ENCODE measurements at places on chromosomes 6 and 20. TPM values are rescaled to one million over a fixed set of nuclear protein-coding genes. Genes with fewer than 3 reads are reported as not detected.

DNA sequence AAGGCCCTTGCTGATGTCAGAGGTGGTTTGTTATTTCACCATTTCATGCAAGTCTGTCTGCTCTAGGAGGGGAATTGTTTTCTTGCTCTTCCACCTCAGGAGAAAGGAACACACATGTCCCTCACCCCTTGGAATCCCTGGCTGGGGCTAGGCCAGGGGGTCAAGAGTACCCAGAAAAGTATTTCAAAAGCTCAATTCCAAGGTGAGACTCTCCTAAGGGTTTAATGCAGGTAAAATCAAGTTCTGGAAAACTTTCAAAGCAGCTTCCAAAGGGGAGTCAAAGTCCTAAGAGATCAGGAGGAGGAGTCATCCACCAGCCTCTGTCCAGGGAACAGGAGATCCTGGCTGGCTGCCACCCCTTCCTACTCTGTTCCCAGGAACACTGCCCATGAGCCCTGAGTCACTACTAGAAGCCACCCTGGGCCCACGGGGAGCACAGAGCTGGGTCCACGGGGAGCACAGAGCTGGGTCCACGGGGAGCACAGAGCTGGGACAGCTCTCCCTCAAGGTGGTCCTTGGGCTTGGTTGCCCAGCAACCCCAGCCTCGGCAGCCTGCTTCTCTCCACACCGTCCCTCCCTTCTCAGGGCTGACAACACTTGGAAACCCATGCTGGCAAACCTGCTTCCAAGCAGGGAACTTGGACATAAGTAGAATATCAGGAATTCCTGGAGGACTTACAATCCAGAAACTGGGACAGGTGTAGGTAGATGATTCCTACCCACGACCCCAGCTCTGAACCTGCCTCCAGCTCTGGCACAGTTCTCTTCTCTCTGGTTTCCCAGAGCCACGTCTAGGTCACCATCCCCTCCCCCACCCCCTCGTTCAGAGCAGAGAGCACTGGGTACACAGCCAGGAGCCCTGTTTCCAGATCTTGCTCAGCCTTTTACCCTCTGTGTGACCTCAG lies 35.3 kb upstream of the CDKN1A start:
- no peak for DNase-seq

DNA sequence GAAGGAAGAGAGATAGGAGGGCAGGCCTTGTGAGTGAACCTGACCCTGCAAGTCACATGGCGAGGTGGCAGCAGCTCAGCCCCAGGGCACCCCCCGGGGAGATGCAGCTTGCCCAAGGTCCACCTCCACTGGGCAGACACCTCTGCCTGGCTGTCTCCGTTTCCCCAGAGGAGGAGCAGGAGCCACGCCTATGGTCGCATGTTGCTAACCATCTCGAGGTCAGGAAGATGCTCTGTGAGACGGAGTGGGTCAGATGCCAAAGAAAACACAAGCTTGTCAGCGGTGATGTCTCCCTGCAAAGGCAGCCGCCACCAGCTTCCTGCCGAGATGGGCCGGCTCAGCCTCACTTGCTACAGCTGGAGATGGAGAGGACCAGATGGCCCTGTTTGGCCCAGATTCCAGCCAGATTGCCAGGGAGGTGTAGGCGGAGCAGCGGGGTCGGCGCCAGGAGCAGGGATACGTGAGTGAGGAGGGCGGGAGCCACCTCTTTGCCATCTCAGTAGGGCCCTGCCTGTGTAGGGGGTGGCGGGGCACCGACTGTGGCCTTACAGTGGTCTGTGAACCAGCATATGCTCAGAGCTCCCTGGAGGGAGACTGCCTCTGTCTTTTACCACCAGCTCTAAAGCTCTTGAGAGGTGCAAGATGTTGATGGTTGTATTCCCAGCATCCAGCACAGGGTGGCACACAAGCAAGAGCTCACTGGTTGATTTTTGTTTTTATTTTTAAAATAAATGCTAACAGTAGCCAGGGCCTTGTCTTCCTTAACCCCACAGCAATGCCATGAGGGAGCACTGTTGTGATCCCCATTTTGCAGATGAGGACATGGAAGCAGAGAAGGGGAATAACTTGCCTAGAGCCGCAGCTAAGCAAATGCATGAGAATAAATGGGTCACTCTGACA lies 42.9 kb upstream of the FAM83D start:
- DNase-seq = no peak

GRCh38 chr6:163712566-163712961 lies 298.0 kb downstream of the QKI start:
- no peak for DNase-seq

GRCh38 chr6:139174961-139175360 lies 40.1 kb downstream of the HECA start:
- no peak for DNase-seq

- DNase-seq = no peak
These were observed 32.6 kb downstream of the BMP6 start for GRCh38 chr6:7758456-7758855.

GRCh38 chr20:64065974-64066343 lies 3.0 kb downstream of the TCEA2 start:
- no peak for DNase-seq

DNA sequence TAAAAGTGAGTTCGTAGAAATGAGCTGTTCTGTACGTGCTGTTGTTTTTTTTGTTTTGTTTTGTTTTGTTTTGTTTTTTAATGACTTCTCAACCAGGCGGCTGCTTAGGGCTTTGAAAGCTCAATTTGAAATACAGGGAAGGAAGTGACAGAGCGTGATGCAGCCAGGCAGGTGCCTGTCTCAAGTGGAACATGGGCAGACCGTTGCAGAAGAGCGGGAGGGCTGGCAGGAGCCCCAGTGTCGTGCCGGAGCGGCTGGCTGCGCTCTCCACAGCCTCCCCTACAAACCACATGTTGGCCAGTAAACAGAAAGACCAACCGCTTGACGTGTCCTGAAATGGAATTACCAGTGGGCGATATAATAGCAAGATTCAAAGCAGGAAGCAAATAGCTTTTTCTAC lies 164.9 kb upstream of the RREB1 start:
- DNase-seq = no peak

DNA sequence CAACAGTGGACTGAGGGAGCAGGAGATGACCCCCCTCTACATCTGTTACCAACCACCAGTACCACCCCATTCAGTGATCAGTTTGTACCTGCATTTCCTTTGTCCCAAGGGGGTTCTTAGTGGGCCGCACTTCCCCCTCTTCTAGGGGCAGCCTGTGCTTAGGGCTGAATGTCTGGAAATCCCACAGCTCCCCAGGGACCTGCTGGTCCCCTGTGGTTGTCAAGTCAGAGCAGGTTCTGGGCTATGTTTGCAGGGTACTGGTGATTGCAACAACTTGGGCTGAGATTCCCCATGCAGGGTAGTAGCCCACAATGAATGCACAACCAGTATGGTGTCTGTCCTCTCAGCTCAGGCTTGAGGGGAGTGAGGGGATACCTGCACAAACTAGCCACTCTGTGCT lies 39.7 kb upstream of the COL10A1 start:
- no peak for DNase-seq

GRCh38 chr20:17456279-17456678 lies 74.9 kb downstream of the BFSP1 start:
- peak; percentile 23 for DNase-seq

- DNase-seq = no peak
These were observed 463.7 kb downstream of the CDC5L start for GRCh38 chr6:44851176-44851575.

- DNase-seq = no peak
These were observed 302.9 kb downstream of the CLIC5 start for GRCh38 chr6:45712786-45713185.

DNA sequence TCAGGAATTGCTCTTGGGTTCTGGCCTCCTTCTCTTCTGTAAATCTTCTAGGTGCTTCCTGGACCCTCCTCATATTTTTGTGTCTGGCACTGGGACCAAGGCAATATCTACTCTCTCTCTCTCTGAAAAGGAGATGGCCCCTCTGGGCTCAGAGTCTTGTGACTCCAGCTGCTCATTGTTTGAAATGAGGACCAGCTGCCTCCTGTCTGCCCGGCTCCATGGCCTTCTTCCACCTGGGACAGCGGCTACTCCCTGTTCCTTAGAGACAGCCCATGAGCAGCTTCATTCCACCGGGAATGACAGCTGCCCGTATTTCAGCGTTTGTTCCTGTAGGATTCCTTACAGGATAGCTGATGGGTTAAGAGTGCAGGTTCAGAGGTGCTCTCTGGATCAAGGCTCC lies 2.9 kb downstream of the TGM3 start:
- DNase-seq = no peak

DNA sequence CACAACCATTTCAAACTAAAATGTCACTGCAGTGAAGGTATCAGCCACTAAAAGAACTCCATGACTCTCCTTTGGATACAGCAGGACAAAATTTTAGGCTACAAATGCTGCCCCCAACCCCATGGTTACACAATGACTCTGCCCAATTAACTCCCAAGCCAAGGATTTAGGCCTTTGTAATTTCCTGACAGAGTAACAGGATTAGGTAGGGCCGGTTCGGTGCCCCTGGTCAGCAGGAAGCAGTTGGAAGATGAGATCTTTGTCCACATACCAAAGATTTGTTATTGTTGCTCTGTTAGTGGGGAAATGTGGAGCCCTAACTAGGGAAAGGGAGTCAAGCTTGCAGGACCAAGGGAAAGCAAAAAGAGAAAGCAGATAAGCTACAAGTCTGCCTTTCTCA lies 26.7 kb upstream of the RIPK1 start:
- no peak for DNase-seq

GRCh38 chr6:55286824-55287223 lies 40.4 kb upstream of the GFRAL start:
- no peak for DNase-seq

DNA sequence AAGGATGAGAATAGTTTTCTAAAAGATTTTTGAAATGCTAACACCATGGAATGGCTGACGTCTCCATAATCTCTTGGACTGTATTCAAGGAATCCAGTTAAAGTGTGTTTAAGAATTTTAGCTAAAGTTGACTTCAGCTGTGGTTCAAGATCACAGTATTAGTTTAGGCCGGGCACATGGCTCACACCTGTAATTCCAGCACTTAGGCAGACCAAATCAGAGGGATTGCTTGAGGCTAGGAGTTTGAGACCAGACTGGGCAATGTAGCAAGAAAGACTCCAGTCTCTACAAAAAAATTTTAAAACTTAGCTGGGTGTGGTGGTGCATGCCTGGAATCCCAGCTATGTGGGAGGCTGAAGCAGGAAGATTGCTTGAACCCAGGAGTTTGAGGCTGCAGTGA lies 68.2 kb downstream of the RFPL4B start:
- DNase-seq = no peak

- no peak for DNase-seq
These were observed 48.1 kb upstream of the MYL9 start for GRCh38 chr20:36493051-36493800.

DNA sequence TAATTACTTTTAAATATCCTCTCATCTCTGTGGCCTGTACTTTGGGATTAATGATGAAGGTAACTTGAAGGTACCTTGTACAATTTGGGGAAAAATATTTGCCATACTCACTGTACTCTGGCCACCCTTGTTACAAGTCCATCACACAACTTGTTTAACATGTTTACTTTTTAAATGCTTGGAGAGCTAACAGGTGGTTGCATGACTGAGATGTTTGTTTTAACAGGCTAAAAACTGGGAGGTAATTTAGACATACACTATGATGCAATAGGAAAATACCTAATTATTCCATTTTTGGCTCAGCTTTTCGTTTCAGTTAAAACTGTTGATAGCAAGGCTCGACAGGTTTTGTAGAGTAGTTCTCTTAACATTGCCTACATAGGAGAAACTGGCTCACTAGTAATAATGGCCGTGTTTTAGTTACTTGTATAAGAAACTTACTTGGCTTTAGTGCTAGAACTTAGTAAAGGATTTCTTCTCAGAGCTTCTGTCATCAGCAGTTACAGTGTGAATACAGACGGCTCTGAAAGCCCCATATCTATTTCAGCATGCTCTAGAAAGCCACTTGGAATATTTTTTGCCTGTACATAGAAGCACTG lies 489.8 kb upstream of the SOX4 start:
- no peak for DNase-seq

DNA sequence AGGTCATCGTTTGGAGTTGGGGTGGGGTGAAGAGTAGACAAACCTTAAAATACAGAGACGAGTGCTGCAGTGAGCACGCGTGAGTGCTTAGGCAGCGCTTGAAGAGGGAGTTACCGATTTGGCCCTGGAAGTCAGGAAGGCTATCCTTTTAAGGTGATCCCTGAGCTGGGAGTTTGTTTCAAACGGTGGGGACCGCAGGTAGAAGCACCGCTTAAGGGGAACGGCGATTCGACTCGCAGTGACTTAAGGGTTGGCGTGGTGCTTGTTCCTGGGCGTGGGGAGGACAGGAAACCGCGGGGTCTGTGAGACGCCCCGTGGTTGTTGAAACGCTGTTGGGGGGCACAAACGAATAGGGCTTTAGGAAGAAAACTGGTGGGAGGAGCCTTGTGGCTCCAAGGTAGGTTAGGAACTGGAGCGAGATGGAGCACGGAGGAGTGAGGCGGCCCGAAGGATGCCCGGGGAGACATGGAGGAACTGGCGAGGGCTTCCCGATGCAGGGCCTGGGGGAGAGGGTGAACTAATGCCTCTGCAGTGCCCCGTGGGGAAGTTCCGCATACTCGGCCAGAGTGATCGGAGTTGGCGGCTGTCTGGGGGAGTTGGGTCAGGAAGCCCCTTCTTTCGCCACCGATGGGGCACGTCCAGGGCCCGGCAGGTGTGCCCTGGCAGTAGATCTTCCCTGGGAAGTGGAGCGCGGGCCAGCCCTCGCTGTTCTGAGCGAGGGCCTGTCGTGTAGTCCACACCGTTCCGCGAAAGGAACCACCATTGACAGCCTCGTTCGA lies 1.3 kb upstream of the CDYL start:
- DNase-seq = no peak

GRCh38 chr20:63785691-63786131 lies 45.4 kb downstream of the ZBTB46 start:
- DNase-seq = no peak

GRCh38 chr6:49462071-49462470 lies 982 bp downstream of the MMUT start:
- DNase-seq = no peak

DNA sequence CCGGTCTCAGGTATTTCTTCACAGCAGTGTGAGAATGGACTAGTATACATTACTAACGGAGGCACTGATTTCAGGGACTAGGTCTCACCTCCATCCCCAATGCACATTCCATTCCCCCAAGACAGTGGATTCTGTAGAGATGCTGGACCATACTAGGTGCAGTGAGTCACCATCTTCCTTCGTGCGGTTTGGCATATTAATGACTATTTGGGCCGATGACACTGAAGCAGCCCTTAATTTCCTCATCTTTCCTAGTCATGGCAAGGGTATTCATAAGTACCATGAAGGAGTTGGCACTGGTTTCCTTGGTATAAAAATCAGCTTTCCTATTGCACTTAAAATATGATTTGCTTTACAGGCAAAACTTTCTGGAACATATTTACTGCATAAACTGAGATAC lies 121.4 kb upstream of the TRAF3IP2 start:
- no peak for DNase-seq

Gene CCN6
- total RNA-seq = not detected

Gene CYB5R4
- 10.9 TPM for total RNA-seq

Gene HLA-DMA
- 3.0 TPM for total RNA-seq

Gene MYO6
- total RNA-seq = 62.6 TPM

Gene FOXA2
- not detected for total RNA-seq

Gene TBXT
- total RNA-seq = not detected

Gene BPIFB4
- not detected for total RNA-seq

Gene KIAA1755
- total RNA-seq = 50.2 TPM

Gene CFAP61
- not detected for total RNA-seq

Gene MYB
- 0.86 TPM for total RNA-seq

Gene CSNK2B
- 163 TPM for total RNA-seq

Gene BFSP1
- 13.8 TPM for total RNA-seq

Measured in osteocyte (in vitro differentiated cells).